Ascending aorta (tissue), 2 donors: ENCODE measurements at places on chromosomes 2 and 18. TPM values are rescaled to one million over a fixed set of nuclear protein-coding genes. Genes with fewer than 3 reads are reported as not detected.

DNA sequence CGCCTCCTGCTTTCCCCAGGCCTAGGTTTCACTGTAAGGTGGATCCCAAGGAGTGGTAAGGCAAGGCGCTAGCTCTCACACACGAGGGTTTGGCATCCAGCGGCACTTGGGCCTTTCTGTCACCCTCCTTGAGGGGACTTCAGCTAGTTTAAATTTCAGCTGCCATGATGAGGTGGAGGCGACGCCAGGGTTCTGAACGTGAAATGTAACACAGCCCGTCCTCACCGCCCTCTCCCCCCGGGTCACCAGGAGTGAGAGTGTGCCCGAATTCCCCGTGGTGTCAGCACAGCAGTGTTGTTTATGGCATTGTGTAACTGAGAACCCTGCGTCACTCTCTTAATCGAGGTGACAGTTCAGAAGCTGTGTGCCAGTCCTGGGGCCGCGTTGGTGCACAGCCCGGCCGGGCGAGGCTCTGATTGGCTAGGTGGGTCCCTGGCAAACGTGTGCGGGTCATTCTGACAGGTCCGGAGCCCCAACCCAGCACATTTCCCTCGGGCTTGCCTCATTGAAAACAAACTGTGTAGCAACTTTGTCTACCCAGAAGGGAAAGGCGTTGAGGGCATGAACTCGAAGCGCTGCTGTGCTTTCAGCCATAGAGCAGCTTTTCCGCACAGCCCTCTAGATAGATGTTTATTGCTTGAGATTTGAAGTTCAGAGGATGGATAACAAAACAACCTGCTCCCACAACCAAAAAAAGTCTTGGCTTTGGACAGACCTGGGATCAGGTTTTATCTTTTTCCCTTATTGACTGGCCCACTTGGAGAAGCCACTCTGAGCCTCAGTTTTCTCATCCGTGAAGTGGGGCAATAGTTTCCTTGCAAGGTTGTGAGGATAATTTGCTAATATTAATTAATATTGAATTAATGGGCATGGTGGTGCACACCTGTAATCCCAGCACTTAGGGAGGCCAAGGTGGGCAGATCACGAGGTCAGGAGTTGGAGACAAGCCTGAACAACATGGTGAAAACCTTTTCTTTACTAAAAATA, 4.9 kb downstream of the CIDEA start:
- H3K4me1 ChIP-seq = peaks cover 6% of the 10 kb centered on the region
- no peak overlapping the region for H3K27ac ChIP-seq
- H3K4me3 ChIP-seq = no peak overlapping the region
- no peaks in the 10 kb centered on the region for H3K36me3 ChIP-seq
- no peaks in the 10 kb centered on the region for H3K27me3 ChIP-seq

GRCh38 chr2:164992818-164993217, 37.5 kb upstream of the SLC38A11 start:
- no peaks in the 10 kb centered on the region for H3K36me3 ChIP-seq
- peaks cover 13% of the 10 kb centered on the region for H3K4me1 ChIP-seq
- no peaks in the 10 kb centered on the region for H3K27me3 ChIP-seq
- H3K4me3 ChIP-seq = no peak overlapping the region
- H3K27ac ChIP-seq = no peak overlapping the region
- no peak for DNase-seq

GRCh38 chr2:7264791-7265190, 347.6 kb downstream of the RNF144A start:
- no peak overlapping the region for H3K27ac ChIP-seq
- H3K4me3 ChIP-seq = no peak overlapping the region
- H3K27me3 ChIP-seq = no peaks in the 10 kb centered on the region
- no peak for DNase-seq
- H3K4me1 ChIP-seq = no peaks in the 10 kb centered on the region

GRCh38 chr2:25651782-25652455, 21.5 kb downstream of the DTNB start:
- H3K27me3 ChIP-seq = no peaks in the 10 kb centered on the region
- no peak overlapping the region for H3K27ac ChIP-seq

- H3K4me1 ChIP-seq = no peaks in the 10 kb centered on the region
- no peak overlapping the region for H3K27ac ChIP-seq
- no peak overlapping the region for H3K4me3 ChIP-seq
These were observed 24.6 kb upstream of the DAW1 start for GRCh38 chr2:227846831-227847230.

- no peaks in the 10 kb centered on the region for H3K4me1 ChIP-seq
- no peaks in the 10 kb centered on the region for H3K36me3 ChIP-seq
- peak overlapping the region; percentile 69 for H3K27ac ChIP-seq
- DNase-seq = no peak
These were observed 27.1 kb downstream of the SH2D6 start for GRCh38 chr2:85445316-85446295.

GRCh38 chr2:165067643-165068486, 112.5 kb upstream of the SLC38A11 start:
- H3K36me3 ChIP-seq = no peaks in the 10 kb centered on the region
- H3K4me3 ChIP-seq = no peak overlapping the region
- H3K27me3 ChIP-seq = no peaks in the 10 kb centered on the region
- H3K4me1 ChIP-seq = no peaks in the 10 kb centered on the region
- DNase-seq = no peak
- H3K27ac ChIP-seq = no peak overlapping the region

DNA sequence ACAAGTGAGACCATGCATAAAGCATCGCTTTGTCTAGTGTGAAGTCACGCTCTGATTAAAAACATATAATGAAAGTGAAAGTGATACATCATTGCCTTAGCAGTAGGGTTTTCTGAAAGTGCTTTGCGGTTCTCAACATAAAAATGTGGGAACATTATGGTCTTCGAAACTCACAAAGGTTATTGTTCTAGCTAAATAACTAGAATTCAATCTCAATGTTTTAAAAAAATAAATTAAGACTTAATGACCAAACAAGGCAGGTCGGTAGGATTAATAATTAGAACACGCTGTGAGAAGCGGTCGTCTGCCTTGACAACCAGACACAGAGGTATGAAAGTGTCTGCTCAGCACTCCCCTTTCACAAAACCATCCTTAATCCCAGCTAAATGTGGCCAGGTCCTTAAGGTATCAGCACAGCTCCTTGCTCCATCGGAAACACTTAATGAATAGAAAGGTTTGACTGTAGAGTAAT, 42.2 kb downstream of the KLHL14 start:
- no peaks in the 10 kb centered on the region for H3K4me1 ChIP-seq
- no peak for DNase-seq
- peak overlapping the region; percentile 52 for H3K4me3 ChIP-seq
- H3K27me3 ChIP-seq = no peaks in the 10 kb centered on the region
- H3K27ac ChIP-seq = no peak overlapping the region

DNA sequence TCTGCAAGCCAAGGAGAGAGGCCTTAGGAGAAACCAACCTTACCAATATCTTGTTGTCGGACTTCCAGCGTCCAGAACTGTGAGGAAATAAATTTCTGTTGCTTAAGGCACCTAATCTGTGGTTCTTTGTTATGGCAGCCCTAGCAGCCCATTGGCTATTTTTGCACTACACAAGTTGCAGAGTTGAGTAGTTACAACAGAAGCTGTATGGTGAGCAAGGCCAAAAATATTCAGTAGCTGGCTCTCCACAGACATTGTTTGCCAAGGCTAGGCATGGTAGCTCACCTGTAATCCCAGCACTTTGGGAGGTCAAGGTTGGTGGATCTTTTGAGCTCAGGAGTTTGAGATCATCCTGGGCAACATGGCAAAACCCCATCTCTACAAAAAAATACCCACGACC, 27.1 kb upstream of the SCYGR1 start:
- H3K4me1 ChIP-seq = peaks cover 6% of the 10 kb centered on the region
- no peak overlapping the region for H3K4me3 ChIP-seq
- no peak for DNase-seq
- no peak overlapping the region for H3K27ac ChIP-seq
- H3K36me3 ChIP-seq = no peaks in the 10 kb centered on the region

DNA sequence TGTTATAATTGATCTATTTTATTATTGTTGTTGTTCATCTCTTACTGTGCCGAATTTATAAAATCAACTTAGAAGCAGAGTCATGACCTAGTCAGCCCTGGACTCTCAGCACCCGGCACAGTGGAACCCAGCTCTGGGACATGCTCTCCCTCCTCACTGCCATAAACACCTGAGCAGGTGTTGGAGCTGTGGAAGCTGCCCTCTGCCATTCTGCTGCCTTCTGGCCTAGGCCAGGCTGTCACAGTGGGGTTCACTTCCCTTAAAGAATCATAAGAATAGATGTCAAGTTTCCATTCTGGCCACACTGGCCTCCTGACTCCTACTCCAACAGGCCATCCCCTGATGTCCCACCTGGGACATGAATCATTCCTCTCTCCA, 192.2 kb downstream of the ZFP36L2 start:
- no peaks in the 10 kb centered on the region for H3K4me1 ChIP-seq
- no peaks in the 10 kb centered on the region for H3K36me3 ChIP-seq
- H3K4me3 ChIP-seq = no peak overlapping the region
- H3K27ac ChIP-seq = no peak overlapping the region

DNA sequence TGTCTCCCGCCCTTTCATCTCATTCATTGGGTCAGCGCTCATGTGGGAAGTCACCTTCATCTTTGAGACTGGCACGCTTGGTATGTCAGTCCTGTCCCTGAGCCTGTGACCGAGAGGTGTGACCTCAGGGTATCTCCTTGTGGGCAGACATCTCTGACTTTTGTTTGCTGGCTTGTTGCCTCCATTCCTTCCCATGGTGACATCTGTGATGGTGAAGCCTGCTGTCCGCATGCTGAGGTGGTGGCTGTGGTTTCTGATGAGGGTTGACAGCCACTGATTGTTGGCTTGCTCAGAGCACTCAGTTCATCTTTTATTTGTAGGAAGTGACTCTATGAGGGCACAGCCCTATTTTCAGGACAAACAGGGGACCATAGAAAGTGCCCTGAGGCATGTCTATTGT, 139.2 kb downstream of the SLC4A3 start:
- H3K4me1 ChIP-seq = no peaks in the 10 kb centered on the region
- DNase-seq = no peak
- no peaks in the 10 kb centered on the region for H3K27me3 ChIP-seq
- no peak overlapping the region for H3K27ac ChIP-seq
- no peaks in the 10 kb centered on the region for H3K36me3 ChIP-seq

DNA sequence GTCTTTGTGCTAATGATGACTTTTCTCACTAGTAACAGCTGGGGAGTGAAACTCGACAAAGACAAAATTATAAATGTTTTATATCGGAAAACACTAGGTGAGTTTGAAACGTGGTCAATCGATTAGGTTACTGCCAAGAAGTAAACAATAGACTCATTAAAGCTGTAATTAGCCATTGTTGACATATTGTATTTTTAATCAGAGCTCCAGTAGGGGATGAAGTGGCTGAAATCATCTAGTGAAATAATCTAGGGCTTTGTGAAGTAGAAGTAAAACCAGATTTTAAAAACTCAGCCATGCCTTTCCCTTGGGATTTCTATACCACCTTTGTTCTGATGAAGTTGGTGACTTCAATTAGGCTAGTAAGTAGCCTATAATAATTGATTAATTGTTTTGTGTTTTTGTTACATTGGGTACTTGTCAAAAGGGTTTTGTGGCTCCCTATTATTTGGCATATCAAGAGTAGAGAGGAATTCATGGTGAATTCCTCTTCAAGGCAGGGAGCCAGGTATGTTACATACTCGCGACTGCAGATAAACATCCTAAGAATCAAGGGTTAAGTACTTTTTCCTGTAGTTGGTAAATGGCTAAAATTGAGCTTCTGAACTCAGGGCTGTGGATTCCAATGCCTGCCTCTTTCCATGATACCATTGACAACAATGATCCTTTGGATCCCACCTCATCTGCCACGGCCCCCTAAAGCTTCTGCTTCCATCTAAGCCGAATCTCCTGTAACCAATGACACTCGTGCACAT, 31.6 kb downstream of the RAB27B start:
- H3K4me1 ChIP-seq = no peaks in the 10 kb centered on the region
- no peak for DNase-seq
- no peak overlapping the region for H3K4me3 ChIP-seq
- no peaks in the 10 kb centered on the region for H3K36me3 ChIP-seq
- no peaks in the 10 kb centered on the region for H3K27me3 ChIP-seq

DNA sequence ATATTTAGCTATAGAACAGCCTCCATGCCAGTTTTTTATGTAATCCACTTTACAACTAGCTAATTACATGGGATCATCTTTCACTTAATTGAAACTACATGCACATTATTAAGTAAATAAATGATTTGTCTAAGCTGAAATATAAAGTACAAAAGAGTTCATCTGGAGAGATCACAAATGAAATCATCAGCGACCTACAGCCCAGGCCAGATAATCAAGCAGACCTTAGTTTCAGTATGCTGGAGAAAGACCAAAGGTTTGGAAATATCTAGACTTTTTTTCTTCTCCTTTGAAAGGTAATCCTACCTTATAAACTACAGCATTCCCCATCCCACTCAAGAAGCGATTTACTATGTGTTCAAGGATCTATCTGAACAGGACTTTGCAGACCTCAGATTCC, 26.5 kb downstream of the FIGN start:
- no peaks in the 10 kb centered on the region for H3K36me3 ChIP-seq
- H3K27me3 ChIP-seq = no peaks in the 10 kb centered on the region
- H3K4me1 ChIP-seq = no peaks in the 10 kb centered on the region
- H3K4me3 ChIP-seq = no peak overlapping the region
- no peak overlapping the region for H3K27ac ChIP-seq
- no peak for DNase-seq

- H3K27ac ChIP-seq = peak within 1 kb of the TSS; percentile 78
- peak within 1 kb of the TSS; percentile 54 for H3K4me3 ChIP-seq
- no peaks in the 10 kb centered on the region for H3K36me3 ChIP-seq
These were observed at the start of gene ALKAL2 for GRCh38 chr2:287911-288757. ALKAL2 (minus strand) TSS chr2:288091; CDS start chr2:287835, 256 bp downstream.

GRCh38 chr2:127218812-127219170, 1.3 kb downstream of the CYP27C1 start:
- H3K36me3 ChIP-seq = no peaks in the 10 kb centered on the region
- no peak overlapping the region for H3K27ac ChIP-seq
- H3K27me3 ChIP-seq = peaks cover 22% of the 10 kb centered on the region
- peaks cover 12% of the 10 kb centered on the region for H3K4me1 ChIP-seq
- H3K4me3 ChIP-seq = peak overlapping the region; percentile 69
- no peak for DNase-seq

GRCh38 chr2:102634831-102635241, 15.5 kb downstream of the SLC9A2 start:
- no peak for DNase-seq
- no peak overlapping the region for H3K4me3 ChIP-seq
- no peaks in the 10 kb centered on the region for H3K36me3 ChIP-seq
- no peaks in the 10 kb centered on the region for H3K27me3 ChIP-seq
- no peaks in the 10 kb centered on the region for H3K4me1 ChIP-seq

DNA sequence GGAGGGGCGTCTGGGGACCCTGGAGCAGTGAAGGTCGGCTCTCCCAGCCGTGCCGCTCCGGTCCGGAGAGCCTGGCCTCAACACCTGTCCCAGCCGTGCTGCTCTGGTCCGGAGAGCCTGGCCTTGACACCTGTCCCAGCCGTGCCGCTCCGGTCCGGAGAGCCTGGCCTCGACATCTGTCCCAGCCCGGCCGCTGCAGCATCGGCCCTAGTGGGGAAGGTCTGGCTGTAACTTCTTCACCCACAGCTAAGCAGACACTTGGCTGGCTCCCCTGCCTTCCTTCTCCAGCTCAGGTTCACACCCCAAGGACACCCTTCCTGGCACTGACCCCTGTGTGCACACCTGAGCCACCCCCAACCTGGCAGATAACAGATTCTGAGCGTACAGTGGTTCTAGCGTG, 4.6 kb downstream of the KCNG2 start:
- H3K36me3 ChIP-seq = no peaks in the 10 kb centered on the region
- no peak overlapping the region for H3K27ac ChIP-seq
- peaks cover 20% of the 10 kb centered on the region for H3K27me3 ChIP-seq
- H3K4me3 ChIP-seq = no peak overlapping the region

The ST6GAL2 gene
- 55.5 TPM for total RNA-seq

The FAM110C gene
- 0.43 TPM for total RNA-seq

The HEATR5B gene
- total RNA-seq = 10.6 TPM

The RAB17 gene
- 0.32 TPM for total RNA-seq

The NYAP2 gene
- total RNA-seq = not detected
